Activated CD8-positive, alpha-beta memory T cell treated with anti-CD3 and anti-CD28 coated beads for 4 hours (primary cell): ENCODE measurements at places on chromosomes 11 and 22.

- no peak for DNase-seq
These were observed 153.4 kb downstream of the CACNA1I start for GRCh38 chr22:39723899-39724351.

DNA sequence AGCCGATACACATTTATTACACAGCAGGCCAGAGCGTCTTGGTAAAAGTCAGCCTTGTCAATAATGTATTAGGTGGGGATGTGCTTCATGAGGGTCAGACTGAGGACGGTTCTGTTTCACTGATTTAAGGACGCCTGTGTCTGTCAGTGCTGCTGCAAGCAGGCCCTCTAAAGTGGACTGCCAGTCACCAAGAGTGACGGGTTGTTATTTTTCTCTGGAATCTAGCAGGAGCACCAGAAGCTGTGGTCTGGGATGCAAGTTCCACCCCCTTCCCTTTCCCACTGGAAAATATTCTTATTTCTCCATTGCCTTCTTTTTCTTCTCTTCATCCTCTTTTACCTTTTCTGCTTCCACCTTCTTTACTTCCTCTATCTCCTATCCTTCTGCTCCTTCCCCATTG lies 191.2 kb upstream of the NCAM1 start:
- DNase-seq: no peak

DNA sequence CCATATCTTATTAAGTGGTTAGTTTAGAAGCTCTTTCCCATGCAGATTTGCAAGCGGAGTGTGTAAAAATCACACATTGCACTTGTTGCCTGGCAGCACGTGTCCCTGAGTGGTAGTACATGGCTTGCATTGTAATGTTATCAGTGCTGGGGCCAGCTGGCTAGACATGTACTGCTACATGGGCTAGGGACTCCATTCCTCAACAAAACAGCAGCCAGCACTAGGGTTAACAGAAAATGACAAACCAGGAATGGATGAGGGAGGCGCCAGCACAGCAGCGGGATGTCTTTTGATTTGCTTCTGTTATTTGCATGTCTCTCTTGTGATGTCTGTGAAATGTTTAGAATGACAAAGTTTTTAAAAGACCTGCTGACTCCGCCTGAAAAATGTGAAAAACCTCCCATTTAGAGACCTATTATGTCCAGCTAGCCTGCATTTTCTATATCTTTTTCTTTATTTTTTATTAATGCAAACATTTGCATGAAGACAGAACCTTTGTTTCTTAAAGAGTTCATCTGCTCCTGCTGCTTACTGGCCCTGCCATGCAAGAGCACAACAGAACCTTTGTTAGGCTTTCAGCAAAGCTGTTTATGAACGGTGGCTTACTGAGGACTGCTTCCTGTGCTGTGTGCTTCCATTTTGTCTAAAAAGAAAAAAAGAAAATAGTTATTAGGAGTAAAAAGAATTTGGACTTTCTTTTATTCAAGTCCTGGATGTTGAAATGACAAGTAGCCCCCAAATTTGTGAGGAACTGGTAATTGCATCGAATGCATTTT lies 40.7 kb downstream of the CSTPP1 start:
- DNase-seq: no peak

- no peak for DNase-seq
These were observed 103.0 kb downstream of the SPATA19 start for GRCh38 chr11:133742353-133742752.

DNA sequence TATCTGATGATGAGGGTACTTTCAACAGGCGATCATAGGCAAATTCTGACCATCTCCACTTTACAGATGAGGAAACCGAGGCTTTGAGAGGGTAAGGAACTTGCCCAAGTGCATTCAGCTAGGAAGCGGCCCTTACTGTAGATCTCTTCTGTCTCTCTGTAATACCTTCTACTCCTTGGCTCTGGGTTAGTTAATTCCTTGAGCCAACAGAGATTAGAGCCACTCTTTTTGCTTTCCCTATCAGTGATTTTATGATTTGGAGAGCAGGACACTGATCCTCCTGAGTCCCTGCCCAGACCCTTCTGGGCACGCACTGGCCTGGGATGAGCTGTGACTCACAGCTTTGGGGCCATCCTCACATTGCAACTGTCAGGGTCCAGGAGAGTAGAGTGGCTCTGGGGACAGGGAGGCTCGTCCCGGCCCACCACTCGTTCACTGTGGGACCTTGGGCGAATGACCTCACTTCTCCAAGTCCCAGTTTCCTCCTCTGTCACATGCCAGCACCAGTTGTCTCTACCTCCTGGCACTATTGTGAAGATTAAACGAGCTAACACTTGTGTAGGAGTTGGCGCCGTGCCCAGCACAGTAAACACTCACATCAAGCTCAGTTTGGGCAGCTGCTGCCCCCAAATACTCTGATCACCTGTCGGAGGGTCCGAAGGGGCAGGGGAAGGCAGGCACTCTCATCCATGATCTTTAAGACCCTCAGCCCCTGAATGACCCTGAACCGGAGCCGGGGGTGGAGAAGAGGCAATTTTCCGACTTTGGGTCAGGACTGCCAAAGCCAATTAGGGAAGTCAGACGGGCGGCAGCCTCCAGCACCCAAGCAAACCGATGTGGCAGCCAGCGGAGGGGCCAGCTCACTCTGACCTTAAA lies 235.0 kb downstream of the MIAT start:
- no peak for DNase-seq

DNA sequence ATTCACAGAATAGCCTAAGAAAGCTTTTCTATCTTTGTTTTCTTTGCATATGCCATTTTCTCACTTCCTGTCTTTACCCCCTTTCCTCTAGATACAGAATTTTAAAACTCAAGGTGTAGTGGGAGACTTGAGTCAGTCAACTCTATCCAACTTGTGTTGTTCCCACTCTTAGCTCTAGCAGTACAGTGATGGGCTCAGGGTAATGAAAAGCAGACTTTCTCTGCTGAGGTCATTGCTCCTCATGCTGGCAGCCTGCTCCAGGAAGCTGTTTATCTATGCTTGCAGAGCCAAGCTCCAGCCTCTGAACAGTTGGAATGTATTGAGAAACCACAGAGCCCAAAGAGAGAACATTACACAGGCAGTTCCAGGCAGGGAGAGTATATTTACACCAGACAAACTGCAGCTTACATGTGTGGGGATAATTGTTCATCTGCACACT lies 68.1 kb downstream of the CSTPP1 start:
- DNase-seq: no peak

- no peak for DNase-seq
These were observed 14.5 kb upstream of the LRRC55 start for GRCh38 chr11:57167125-57167846.

- no peak for DNase-seq
These were observed 1150.6 kb downstream of the DLG2 start for GRCh38 chr11:84476581-84476980.

DNA sequence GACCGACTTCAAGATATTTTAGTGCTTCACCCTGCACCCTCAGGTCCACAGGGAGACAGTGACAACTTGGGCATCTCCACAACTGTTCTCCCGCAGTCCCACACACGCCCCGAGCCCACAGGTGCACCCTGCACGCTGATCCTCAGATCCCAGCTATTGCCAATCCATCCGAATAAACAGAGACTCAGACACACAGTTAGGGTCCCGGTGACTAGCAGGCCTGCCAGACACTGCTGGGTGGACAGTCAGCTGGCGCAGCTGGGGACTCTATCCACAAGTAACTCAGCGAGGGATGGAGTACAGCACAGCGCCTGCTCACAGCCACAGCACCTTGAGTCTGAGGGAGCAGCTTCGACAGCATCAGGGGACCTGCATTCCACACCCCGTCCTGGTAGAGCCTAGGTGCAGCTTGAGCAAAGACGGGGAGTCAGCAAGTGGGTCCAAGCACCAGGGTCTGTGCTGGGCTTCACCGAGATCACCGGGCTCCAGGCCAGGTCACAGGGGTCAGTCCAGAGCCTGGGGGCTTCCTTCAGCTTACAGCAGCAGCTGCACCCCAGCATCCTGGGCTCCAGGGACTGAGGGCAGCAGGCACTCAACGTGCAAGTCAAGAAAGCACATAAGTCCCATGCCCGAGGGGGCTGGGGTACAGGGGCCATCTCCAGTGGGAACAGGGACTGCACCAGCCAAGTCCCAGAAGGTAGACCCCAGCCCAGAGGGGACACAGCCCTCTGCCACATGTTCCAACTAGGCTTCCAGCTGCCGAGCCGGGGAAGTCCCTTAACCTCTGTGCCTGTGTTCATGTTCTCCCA lies 7.6 kb downstream of the RPL3 start:
- no peak for DNase-seq

GRCh38 chr11:32905028-32905667 lies 12.5 kb downstream of the QSER1 start:
- no peak for DNase-seq

- no peak for DNase-seq
These were observed 22.6 kb downstream of the POU2AF3 start for GRCh38 chr11:111320728-111321568.

DNA sequence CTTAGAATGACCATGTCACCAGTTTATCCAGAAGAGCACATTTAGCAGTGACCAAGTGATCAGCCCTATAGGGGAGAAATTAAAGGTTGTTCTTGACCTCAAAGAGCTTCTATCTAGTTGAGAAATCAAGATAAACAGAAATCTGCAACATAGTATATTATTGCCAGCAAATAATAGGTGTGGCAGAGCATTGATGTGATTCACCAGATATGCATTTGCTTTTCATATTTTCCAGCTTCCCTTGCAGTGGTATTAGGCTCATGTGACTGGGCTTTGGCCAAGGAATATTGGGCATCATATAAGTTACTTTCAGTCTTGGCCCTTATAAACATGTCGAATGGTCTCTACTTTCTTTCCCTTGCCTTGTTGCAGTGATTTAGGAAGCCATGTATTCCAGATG lies 34.5 kb downstream of the COMMD9 start:
- DNase-seq: no peak

DNA sequence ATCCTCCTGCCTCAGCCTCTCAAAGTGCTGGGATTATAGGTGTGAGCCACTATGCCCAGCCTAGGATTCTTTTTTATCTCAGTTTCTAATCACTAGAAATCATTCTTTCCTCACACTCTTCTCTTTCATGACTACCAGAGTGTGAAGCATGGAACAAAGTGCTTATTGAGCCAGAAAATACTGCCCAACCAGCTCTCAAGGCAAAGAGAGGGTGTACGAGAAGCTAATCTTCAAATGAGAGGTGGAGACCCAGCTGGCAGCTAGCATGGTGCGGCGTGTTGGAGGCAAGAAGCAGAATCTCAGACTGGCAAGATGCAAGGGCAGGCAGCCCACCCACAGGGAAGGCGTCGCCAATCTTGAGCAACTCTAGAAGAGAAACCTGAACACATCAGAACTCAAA lies 41.1 kb upstream of the ME3 start:
- no peak for DNase-seq

DNA sequence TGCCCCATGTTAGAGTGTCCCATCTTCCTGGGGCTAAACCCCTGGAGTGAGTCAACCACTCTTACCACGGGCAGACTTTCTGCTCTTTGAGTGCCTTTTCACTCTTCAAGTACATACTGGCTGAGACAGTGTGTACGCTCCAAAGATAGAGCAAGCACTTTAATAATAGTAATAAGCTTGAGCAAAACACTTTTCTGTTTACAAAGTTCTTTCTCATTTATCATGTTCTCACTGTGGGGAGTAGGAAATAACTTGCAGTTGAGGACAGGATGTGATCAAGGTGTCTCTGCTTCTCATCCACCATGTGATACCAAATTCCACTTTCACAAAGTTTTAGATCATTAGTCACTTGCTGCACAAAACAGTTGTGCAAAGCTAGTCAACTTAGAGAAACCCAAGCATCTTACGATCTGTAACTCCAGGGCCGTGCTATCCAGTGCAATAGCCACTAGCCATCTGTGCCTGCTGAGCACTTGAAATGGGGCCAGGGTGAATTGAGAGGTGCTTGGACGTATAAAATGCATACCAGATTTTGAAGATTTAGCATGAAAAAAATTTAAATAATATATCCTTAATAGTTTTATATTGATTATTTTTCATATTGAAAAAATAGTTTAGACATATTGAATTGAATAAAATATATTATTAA lies 135.3 kb downstream of the KIF18A start:
- no peak for DNase-seq

GRCh38 chr11:127471662-127472061 lies 471.1 kb upstream of the KIRREL3 start:
- DNase-seq: no peak

DNA sequence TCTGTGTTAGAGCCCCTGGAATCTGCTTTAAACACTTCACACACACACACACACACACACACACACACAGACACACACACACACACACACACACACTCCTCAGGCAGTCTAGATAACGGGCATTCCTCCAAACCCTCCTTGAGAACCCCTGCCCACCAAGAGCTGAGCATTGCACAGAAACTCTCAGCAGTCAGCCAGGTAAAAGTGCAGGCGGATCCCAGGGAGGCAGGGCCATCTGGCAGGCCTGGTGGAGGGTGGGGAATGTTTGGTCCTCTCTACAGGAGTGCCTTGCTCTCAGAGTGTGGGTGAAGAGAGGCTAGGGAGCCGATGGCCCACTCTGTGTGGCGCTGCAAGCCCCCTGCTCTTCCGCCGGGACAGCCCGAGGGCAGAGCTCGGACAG lies 190.2 kb downstream of the BUD13 start:
- DNase-seq: no peak

- no peak for DNase-seq
These were observed 8.6 kb downstream of the SC5D start for GRCh38 chr11:121300972-121301699.

DNA sequence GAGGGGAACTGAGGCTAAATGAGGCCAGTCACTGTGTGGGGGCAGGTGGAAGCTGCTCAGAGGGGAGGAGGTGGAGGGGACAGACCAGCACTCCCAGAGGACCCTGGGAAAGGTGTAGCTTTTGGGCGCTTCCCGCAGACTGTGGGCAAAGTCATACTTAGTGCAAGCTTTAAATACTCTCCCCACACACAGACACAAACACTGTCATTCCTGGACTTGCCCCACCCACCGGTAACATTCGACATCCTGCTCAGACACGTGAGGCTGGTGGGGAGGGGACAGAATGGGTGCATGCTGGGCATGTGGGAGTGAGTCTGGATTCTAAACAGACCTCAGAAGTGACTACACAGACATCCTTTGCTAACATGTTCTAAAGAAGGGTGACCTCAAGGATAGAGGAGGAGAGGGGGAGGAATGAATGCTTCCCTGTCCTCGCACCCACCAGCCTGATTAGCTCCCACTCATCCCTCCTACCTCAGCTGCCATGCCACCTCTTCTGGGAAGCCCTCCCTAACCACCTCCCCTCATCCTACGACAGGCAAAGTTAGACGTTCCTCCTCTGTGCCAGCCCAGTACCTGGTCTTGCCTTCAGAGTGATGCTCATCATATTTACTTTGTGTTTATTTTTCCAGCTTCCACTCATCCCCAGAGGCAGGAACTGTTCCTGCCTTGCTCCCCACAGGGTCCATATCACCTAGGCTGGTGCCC lies 22.2 kb downstream of the TSKU start:
- no peak for DNase-seq

GRCh38 chr22:36399472-36399778 lies 11.7 kb upstream of the MYH9 start:
- no peak for DNase-seq

DNA sequence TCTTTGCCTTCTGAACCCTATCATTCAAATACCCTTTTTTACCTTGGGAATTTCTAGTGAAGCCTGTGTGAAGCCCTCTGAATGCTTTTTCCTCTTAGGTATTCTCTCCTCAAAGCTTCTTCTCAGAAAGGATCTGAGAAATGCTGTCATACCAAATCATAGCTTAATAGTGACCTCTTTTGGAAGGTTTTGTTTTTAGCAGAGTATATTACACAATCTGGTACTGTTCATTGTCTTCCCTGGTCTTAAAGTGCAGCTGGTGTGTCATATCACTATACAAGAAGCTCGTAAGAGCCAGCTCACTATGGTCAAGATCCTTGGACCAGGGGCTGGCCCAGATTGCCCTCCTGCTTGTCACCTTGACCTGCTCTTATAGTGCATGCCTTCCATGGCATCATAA lies 204.4 kb upstream of the ANO5 start:
- DNase-seq: no peak
